ENCODE measurements at places on chromosomes 7 and 10. TPM values are rescaled to one million over a fixed set of nuclear protein-coding genes. Genes with fewer than 3 reads are reported as not detected.
A peak's percentile ranks its signal among the peaks of the same experiment; 100 is the strongest.

DNA sequence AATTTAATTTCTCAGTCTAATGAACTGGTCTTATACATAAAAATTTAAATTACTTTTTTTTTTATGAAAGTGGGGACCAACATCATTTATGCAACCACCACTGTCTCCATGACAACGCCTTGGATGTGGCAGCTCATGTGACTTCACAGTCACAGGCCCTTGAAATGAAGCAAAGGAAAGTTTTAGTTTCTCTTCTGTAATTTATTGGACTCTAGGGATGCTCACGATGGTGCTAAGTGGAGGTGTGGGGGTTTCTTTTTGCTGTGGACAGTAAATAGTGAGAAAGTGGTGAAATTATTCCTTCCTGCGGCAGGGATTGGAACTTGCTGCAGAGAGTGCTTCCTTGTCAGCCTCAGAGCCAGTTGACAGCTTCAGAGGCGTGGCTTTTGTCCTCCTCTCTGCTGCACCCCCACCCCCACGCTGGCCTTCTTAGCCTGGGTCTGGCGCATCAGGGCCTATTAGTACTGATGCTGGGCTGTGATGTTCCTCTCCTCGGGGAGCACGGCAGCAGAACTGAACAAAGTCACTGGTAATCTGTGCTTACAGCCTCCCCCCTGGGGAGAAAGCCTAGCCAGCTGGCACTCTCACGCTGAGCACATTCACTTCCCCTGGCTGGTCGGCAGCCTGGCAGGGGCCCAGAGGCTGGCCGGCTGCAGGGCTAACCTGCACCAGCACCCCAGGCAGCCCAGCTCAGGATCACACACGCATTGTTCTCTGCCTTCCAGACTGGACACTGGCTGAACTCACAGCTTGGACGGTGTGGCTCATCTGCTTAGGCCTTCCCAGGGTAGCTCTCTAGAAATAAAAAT is 517.5 kb upstream of the GALNT17 start:
- peak; percentile 30 for DNase-seq
- no peaks in the 10 kb centered on the region for H3K4me1 ChIP-seq
- no peak overlapping the region for H3K27ac ChIP-seq
- H3K4me3 ChIP-seq: no peak overlapping the region

GRCh38 chr10:62250594-62251198 is 17.9 kb downstream of the RTKN2 start:
- DNase-seq: peak; percentile 82
- H3K4me1 ChIP-seq: no peaks in the 10 kb centered on the region
- no peak overlapping the region for H3K27ac ChIP-seq
- H3K36me3 ChIP-seq: no peaks in the 10 kb centered on the region
- H3K27me3 ChIP-seq: no peaks in the 10 kb centered on the region

- H3K36me3 ChIP-seq: no peaks in the 10 kb centered on the region
- H3K4me3 ChIP-seq: no peak overlapping the region
- DNase-seq: peak; percentile 63
- no peaks in the 10 kb centered on the region for H3K27me3 ChIP-seq
- H3K4me1 ChIP-seq: peaks cover 3% of the 10 kb centered on the region
- H3K27ac ChIP-seq: no peak overlapping the region
Observed at GRCh38 chr10:91493313-91493712, 83.2 kb downstream of the HECTD2 start.

GRCh38 chr7:801940-802381 is 30.3 kb upstream of the SUN1 start:
- DNase-seq: no peak
- no peaks in the 10 kb centered on the region for H3K27me3 ChIP-seq
- peaks cover 3% of the 10 kb centered on the region for H3K4me1 ChIP-seq
- no peaks in the 10 kb centered on the region for H3K36me3 ChIP-seq
- H3K4me3 ChIP-seq: no peak overlapping the region
- H3K27ac ChIP-seq: no peak overlapping the region

DNA sequence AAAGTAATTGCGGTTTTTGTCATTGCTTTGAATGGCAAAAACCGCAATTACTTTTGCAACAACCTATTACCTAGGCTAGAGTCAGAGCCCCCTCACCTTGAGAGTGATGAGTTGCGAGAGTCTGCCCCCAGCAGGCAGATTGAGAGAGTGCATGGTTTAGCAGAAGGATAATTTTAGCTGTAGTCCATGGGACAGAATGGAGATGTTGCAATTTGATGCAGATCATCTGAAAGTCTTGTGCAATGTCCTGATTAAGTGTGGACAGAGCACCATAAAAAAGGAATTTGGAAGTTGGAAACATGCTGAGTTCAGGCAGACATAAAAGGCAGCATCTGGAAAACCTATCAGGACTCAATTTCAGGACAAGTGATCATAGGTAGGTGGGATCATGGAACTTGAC is 48.7 kb downstream of the GPR141 start:
- no peaks in the 10 kb centered on the region for H3K27me3 ChIP-seq
- H3K4me3 ChIP-seq: no peak overlapping the region
- no peak for DNase-seq
- no peaks in the 10 kb centered on the region for H3K4me1 ChIP-seq
- H3K36me3 ChIP-seq: no peaks in the 10 kb centered on the region
- no peak overlapping the region for H3K27ac ChIP-seq

DNA sequence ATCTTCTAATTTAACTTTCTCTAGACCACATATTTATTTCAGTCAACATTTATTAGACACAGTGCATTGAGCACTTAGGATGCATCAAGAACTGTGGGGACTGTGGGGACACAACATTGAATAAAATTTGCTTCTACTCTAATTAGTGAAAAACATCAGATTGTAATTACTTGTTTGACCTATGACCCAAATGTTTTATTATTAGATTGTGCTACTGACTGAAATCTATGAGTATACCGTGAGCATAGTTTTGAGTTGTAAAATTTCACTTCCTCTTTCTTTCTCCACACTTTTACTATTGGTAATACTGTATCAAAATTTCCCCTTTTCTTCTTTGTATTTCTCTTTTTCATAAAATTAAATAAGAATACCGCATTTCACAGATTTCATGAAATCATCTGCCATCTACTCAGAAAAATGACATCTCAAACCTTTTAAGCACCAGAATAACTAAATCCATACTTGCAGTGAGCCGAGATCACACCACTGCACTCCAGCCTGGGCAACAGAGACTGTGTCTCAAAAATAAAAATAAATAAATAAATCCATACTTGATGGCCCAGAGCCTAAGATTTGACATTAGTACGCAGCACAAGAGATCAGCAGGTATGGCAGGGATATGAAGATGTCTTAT is 25.4 kb upstream of the INPP5F start:
- H3K27me3 ChIP-seq: peaks cover 2% of the 10 kb centered on the region
- H3K36me3 ChIP-seq: no peaks in the 10 kb centered on the region
- DNase-seq: no peak
- H3K4me1 ChIP-seq: peaks cover 2% of the 10 kb centered on the region
- no peak overlapping the region for H3K4me3 ChIP-seq

DNA sequence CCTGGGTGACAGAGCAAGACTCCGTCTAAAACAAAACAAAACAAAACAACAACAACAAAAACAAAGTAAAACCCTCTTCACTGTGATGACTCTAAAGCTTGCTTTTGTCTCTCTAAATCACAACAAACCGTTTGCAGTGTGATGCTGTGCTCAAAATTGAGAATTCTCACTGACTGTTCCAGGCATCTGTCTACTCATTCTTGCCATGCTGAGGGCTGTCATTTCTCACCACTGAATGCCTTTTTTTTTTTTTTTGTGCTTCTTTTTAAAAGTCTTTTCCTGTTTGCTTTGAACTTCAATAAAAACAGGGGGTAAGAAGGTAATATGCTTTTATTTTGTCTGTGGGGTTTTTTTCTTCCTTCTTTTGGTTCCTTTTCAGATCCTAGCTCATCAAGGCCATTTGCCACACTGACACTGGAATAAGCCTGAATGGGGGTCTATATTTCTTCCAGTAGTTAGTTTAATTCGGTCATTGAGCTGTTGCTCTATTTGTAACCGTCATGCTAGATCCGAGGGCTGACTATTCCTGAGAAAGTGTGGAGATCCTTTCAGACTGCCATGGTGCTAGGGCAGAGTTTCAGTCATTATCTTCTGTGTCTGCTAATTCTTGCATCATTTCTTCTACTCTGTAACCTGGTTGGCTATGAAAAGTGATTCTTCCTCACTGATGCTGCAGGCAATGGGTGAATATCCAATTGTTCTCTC is 10.6 kb downstream of the FAS start:
- peaks cover 11% of the 10 kb centered on the region for H3K4me1 ChIP-seq
- H3K4me3 ChIP-seq: no peak overlapping the region
- H3K27ac ChIP-seq: peak overlapping the region; percentile 39

GRCh38 chr7:49344556-49344955 is 420.2 kb downstream of the CDC14C start:
- DNase-seq: no peak
- no peaks in the 10 kb centered on the region for H3K36me3 ChIP-seq
- H3K27me3 ChIP-seq: no peaks in the 10 kb centered on the region
- no peaks in the 10 kb centered on the region for H3K4me1 ChIP-seq
- no peak overlapping the region for H3K4me3 ChIP-seq

DNA sequence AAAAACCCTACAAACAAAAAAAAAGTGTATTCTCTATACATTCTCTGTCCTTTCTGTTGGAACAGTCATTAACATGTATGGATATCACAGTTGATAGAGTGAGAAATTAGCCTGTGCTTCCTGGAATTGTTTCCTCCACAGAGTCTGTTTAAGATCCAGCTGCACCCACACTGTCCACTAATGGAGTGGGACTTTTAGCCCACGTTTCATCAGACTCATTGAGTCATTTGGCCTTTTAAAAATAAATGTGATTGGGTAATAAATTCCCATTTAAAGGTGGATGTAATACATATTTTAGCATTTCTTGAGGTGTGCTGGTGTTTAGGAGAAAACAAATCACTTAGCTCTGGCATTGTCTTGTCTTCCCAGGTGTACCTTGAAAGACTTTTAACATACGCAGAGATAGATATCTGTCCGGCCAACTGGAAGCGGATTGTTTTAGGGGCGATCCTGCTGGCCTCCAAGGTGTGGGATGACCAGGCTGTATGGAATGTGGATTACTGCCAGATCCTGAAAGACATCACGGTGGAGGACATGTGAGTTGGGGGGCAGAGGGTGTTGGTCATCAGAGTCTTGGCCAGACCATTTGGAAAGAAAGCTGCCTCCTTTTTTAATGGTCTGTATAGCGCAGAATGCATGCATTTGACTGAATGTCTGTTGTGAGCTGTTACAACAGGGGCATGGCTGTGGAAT is 52.3 kb upstream of the GJD4 start:
- H3K27me3 ChIP-seq: no peaks in the 10 kb centered on the region
- DNase-seq: peak; percentile 26
- peaks cover 5% of the 10 kb centered on the region for H3K4me1 ChIP-seq
- H3K27ac ChIP-seq: no peak overlapping the region
- peaks cover 23% of the 10 kb centered on the region for H3K36me3 ChIP-seq

DNA sequence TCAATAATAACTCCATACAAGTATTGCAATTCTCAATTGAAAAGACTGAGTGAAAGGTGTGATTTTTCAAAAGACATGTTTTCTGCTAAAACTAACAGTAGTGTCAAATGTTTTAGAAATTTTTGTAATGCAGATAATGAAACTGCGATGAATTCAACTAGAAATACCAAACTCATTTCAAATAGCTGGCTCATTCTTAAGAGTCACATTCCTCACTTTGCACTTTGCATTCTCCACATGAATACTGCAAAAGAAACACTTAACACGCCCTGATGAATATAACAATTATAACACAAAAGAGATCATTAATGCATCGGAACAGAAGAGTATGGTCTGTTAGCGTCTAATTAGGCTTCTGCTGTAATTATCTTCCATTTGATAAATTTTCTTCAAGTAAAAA is 15.5 kb upstream of the TSPAN12 start:
- H3K4me1 ChIP-seq: no peaks in the 10 kb centered on the region
- no peak overlapping the region for H3K27ac ChIP-seq
- no peaks in the 10 kb centered on the region for H3K36me3 ChIP-seq
- DNase-seq: no peak
- H3K27me3 ChIP-seq: peaks cover 3% of the 10 kb centered on the region

GRCh38 chr7:98365863-98366561 is 34.9 kb downstream of the BAIAP2L1 start:
- no peak overlapping the region for H3K27ac ChIP-seq
- no peaks in the 10 kb centered on the region for H3K36me3 ChIP-seq
- H3K4me1 ChIP-seq: peaks cover 2% of the 10 kb centered on the region

The ERVW-1 gene
- polyA plus RNA-seq: not detected

The RNF32 gene
- polyA plus RNA-seq: 0.56 TPM

The PLEKHA8 gene
- polyA plus RNA-seq: 3.6 TPM

The PSD gene
- 5.8 TPM for polyA plus RNA-seq

The CFTR gene
- polyA plus RNA-seq: 0.21 TPM

The MMD2 gene
- not detected for polyA plus RNA-seq

The ANKRD1 gene
- 7.4 TPM for polyA plus RNA-seq

The ETV1 gene
- polyA plus RNA-seq: 11.9 TPM
